NCI-H446 (cell line): ENCODE measurements at places on chromosomes 2 and 18.

DNA sequence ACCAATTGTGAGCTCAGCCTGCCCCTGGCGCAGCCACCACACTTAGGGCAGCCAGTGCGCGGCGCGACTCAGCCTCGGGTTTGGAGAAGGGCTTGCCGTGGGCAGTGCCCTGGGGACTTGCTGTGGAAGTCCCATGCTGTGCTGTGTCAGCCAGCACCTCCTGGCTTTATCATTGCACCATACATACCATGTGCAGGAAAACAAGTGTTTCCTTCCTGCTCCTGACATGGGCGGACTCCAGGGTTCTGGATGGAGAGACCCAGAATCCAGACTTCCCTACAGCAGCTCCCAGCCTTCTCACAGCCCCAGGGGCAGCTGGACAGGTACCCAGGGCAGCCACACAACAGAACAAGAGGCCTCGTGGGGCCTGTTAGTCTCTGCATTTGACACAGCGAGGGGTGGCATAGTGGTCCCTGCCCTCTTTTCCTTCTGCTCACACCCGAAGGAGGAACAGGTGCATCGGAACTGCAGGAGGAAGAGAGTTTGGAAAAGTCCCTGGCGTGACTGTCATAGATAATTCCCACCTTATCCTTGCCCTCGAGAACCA, 54.2 kb downstream of the SDC1 start:
- DNase-seq, result no peak

DNA sequence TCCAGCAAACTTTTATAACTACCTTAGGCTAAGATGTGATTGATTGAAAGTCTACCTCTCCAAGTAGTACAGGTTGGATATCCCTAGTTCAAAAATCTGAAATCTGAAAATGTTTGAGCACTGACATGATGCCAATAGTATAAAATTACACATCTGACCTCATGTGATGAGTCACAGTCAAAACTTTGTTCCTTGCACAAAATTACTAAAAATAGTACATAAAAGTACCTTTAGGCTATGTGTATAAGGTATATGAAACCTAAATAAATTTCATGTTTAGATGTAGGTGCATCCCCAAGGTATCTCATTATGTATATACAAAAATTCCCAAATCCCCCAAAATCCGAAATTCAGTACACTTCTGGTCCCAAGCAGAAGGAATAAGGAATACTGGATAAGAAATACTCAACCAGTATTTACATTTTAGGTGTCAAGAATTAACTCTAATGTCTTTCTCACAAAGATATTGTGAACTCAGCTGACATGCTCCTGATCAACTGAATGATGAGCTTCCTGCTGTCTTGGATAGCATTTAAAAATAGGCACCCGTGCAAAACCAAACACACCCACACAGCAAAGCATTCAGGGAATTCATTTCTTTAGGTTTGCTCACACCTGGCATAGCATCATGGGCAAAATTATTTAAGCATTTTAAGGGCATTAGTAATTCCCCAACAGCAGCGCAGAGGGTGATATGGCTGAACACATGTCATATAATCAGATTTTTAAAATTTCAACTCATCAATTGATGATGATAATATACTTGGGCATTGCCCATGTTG, 497.4 kb upstream of the MEIS1 start:
- no peak for DNase-seq

- DNase-seq, result no peak
Measured at GRCh38 chr2:7358865-7359447, 441.7 kb downstream of the RNF144A start.

- DNase-seq, result no peak
Measured at GRCh38 chr2:3126911-3127621, 250.6 kb downstream of the EIPR1 start.

DNA sequence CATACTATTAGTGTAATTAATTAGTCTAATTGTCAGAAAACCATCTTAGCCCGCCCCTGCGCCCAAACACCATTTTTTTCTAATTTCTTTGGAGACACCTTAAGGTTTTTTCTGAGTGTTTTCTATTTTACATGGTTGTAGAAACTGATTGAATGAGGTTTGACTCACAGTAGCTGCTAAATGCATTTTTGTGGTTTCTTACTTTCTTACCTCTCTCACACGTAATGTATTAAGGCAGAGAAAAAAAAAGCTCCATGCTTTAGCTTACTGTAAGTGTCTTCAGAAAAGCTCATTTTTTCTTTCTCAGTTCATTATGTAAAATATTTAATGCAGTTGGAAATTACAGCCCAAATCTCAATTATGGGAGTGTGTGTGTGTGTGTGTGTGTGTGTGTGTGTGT, 548.5 kb upstream of the LRRTM4 start:
- no peak for DNase-seq
